Epithelial cell of proximal tubule (primary cell): ENCODE measurements at places on chromosomes 6 and 20.

GRCh38 chr6:43733471-43734293, 36.3 kb upstream of the VEGFA start:
- no peak for DNase-seq

- DNase-seq, result no peak
Measured at GRCh38 chr6:120938876-120939472, 395.3 kb downstream of the TBC1D32 start.

GRCh38 chr6:53811082-53811481, 16.3 kb downstream of the LRRC1 start:
- DNase-seq, result no peak

DNA sequence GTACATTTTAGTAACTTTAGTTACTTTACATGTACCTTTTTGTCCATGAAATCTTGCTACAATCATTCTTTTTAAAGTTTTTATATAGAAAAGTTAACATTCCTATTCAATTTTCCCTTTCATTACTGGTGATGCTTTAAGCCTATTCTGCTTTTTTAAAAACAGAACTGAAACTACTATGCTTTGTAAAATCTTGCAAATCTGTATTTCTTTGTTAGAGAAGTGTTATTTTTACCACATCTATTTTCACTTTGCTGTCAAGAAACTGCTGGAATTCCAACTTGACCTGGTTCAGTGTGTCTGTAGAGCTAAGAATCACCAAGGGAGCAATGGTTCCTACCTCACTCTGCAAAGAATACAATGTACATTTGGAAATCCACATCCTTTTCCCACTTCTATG, 21.8 kb upstream of the SAMD5 start:
- no peak for DNase-seq
